A375 (cell line): ENCODE measurements at places on chromosomes 7 and 10. TPM values are rescaled to one million over a fixed set of nuclear protein-coding genes. Genes with fewer than 3 reads are reported as not detected.

The HABP2 gene
- total RNA-seq, result 0.08 TPM in 1 of 2 replicates, not detected in the other

The HHEX gene
- total RNA-seq, result 10.6 and 12.5 TPM in 2 replicates

The TMEM270 gene
- total RNA-seq, result 0.93 TPM in 1 of 2 replicates, not detected in the other

The SLC29A4 gene
- 0.26 and 0.37 TPM in 2 replicates for total RNA-seq

The MMD2 gene
- not detected in 2 replicates for total RNA-seq

The LIPM gene
- total RNA-seq, result not detected in 2 replicates

The PON2 gene
- 41.9 and 51.7 TPM in 2 replicates for total RNA-seq

The MSMB gene
- total RNA-seq, result not detected in 2 replicates

The DYNC1I1 gene
- total RNA-seq, result 0.94 and 3.7 TPM in 2 replicates

The SKIDA1 gene
- 0.64 and 0.83 TPM in 2 replicates for total RNA-seq

The KEL gene
- 0.45 and 0.83 TPM in 2 replicates for total RNA-seq

The PDLIM1 gene
- 11.4 and 11.6 TPM in 2 replicates for total RNA-seq

The SPDYE16 gene
- 0.08 TPM in 1 of 2 replicates, not detected in the other for total RNA-seq

The WIPF3 gene
- total RNA-seq, result 0.08 TPM in 1 of 2 replicates, not detected in the other

The AKR1C8 gene
- total RNA-seq, result 0.21 TPM in 1 of 2 replicates, not detected in the other

The TMEM196 gene
- not detected in 2 replicates for total RNA-seq

The HOGA1 gene
- total RNA-seq, result 1.7 and 1.9 TPM in 2 replicates

The SAMD9 gene
- 5.9 and 8.9 TPM in 2 replicates for total RNA-seq

The PNLIPRP2 gene
- total RNA-seq, result not detected in 2 replicates

The OPN1SW gene
- total RNA-seq, result not detected in 2 replicates

The SPDYE6 gene
- total RNA-seq, result not detected in 2 replicates

The GPNMB gene
- total RNA-seq, result 25.9 and 26.3 TPM in 2 replicates

The RBP4 gene
- 0.82 and 1.0 TPM in 2 replicates for total RNA-seq

The CHPF2 gene
- total RNA-seq, result 40.2 and 43.6 TPM in 2 replicates

The AMZ1 gene
- 0.04 and 0.50 TPM in 2 replicates for total RNA-seq

The PILRA gene
- 0.24 and 0.45 TPM in 2 replicates for total RNA-seq

The SP8 gene
- 0.40 and 1.1 TPM in 2 replicates for total RNA-seq

The THNSL1 gene
- 2.5 and 2.7 TPM in 2 replicates for total RNA-seq

The KIAA1549 gene
- total RNA-seq, result 3.6 and 5.0 TPM in 2 replicates

The LRRC18 gene
- total RNA-seq, result not detected in 2 replicates

The IL6 gene
- 4.3 and 4.7 TPM in 2 replicates for total RNA-seq

The ADCK2 gene
- 32.0 and 36.0 TPM in 2 replicates for total RNA-seq

The SFTPD gene
- not detected in 2 replicates for total RNA-seq

The LIPK gene
- not detected in 2 replicates for total RNA-seq

The CCL24 gene
- not detected in 2 replicates for total RNA-seq

The ANKRD22 gene
- total RNA-seq, result not detected in 2 replicates

The LRIT1 gene
- not detected in 2 replicates for total RNA-seq

The CYP26C1 gene
- 0.04 and 0.27 TPM in 2 replicates for total RNA-seq

The NUDT13 gene
- total RNA-seq, result 1.3 TPM in 2 replicates
